ENCODE measurements at places on chromosomes 16 and 17.

DNA sequence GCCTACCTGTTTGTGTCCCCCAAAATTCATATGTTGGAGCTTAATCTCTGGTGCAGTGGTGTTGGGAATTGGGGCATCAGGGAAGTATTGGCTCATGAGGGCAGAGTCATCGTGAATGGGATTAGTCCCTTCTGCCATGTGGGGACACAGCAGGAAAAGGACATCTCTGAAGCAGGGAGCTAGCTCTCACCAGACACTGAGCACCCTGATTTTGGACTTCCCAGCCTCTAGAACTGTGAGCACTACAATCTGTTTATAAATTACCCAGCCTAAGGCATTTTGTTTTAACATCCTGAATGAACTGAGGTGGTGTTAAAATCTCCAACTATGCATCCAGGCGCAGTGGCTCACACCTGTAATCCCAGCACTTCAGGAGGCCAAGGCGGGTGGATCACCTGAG is 206.0 kb downstream of the SEC14L1 start:
- DNase-seq: no peak

- DNase-seq: no peak
These were observed 32.4 kb downstream of the MSI2 start for GRCh38 chr17:57288773-57289121.

- no peak for DNase-seq
These were observed 1.0 kb downstream of the SLC47A1 start for GRCh38 chr17:19534562-19535149.

GRCh38 chr16:48101069-48101674 is 54.6 kb downstream of the ABCC12 start:
- DNase-seq: no peak

- no peak for DNase-seq
These were observed 223.4 kb upstream of the TNRC6C start for GRCh38 chr17:77735081-77735565.

- no peak for DNase-seq
These were observed 806 bp downstream of the TBX21 start for GRCh38 chr17:47733674-47734410.

DNA sequence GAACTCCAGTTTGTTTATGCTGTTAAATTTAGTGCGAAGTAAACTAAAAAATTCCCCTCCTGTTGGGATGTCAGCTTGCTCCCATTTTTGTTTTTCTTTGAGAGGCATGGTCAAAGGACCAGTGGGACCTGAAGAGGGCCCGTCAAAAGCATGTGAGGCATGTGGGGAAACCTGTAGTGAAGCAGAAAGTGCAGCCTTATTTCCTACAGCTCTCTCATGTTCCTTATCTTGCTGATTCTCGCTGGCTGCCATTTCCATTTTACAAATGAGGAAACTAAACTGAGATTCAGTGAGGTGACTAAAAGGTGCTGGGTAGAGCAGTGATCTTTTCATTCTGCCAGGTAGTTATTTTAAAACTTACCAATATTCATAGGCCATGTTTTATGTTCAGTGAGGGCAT is 27.1 kb downstream of the EPN2 start:
- no peak for DNase-seq

- DNase-seq: no peak
These were observed 1.9 kb downstream of the NTN3 start for GRCh38 chr16:2472885-2473445.

- peak; percentile 14 for DNase-seq
These were observed 35.1 kb downstream of the DDX19A start for GRCh38 chr16:70381604-70382342.

DNA sequence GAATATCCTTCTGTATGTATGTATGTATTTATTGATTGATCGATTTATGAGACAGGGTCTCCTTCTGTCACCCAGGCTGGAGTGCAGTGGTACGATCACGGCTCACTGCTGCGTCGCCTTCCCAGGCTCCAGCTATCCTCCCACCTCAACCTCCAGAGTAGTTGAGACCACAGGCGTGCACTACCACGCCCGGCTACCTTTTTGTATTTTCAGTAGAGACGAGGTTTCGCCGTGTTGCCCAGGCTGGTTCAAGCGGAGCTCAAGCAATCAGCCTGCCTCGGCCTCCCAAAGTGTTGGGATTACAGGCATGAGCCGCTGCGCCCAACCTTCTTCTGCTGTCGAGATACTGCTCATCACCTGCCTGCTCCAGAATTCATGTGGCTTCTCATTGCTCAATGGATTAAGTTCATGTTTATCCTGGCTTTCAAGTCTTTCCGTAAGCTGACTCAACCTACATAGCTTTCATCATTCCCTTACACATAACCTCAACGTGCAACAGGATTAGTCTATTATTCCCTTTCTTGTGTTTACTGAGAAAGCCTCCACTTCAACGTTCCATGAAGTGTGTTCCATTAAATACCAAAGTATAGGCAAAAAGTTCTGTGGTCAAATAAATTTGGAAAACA is 13.6 kb downstream of the TAC4 start:
- DNase-seq: no peak

- no peak for DNase-seq
These were observed 469 bp upstream of the MSLN start for GRCh38 chr16:760065-760464.

- DNase-seq: no peak
These were observed 2.3 kb upstream of the KCNJ16 start for GRCh38 chr17:70072546-70073309.

DNA sequence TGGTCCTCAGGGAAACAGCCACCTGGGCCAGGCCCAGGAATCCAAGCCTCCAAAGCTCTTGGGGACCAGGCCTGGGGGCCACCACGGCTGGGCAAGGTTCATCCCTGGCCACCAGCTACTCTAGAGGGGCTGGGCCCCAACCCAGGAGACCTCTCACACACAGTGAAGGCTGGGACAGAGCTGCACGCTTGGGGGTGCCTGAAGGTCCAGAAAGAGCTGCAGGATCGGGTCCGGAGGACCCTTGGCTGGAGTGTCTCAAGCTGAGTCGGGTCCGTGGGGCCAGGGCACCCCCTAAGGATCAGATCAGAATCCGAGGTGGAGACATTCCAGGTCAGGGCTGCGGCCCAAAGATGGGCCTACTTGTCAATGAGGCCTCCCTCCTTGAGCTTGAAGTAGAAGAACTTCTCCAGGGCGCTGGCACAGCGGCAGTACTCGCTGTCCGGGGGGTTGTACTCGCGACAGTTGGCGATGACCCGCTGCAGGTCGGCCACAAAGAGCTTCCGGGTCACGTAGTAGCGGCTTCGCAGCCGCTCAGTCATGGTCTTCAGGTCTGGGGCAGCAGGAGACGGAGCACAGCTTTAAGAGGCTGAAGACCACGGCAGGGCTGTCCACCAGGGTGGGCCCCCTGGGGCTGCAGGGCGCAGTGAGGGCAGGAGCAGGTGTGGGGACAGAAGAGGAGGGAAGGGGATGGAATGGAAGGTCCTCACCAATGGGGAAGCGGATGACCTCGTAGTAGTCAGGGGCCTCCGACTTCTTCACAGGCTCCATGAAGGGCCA is 967 bp upstream of the DHX58 start:
- no peak for DNase-seq

GRCh38 chr16:85294810-85295508 is 182.7 kb upstream of the CIBAR2 start:
- no peak for DNase-seq

DNA sequence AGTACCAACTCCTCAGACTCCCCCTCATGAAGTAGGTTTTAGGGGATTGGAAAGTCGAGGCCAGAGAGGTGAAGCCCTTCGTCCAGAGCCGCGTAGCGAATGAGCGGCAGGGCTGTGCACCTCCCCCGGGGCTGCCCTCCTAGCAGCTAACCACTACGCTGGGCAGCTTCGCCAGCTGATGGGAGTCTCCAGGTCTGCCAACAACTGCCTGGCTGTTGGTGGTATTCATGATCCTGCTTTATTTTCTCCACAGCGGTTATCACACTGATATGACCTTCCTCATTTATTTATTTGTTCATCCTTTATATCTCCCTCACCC is 773 bp upstream of the NETO2 start:
- DNase-seq: no peak

- DNase-seq: no peak
These were observed 155.2 kb upstream of the PIRT start for GRCh38 chr17:10993126-10993525.

DNA sequence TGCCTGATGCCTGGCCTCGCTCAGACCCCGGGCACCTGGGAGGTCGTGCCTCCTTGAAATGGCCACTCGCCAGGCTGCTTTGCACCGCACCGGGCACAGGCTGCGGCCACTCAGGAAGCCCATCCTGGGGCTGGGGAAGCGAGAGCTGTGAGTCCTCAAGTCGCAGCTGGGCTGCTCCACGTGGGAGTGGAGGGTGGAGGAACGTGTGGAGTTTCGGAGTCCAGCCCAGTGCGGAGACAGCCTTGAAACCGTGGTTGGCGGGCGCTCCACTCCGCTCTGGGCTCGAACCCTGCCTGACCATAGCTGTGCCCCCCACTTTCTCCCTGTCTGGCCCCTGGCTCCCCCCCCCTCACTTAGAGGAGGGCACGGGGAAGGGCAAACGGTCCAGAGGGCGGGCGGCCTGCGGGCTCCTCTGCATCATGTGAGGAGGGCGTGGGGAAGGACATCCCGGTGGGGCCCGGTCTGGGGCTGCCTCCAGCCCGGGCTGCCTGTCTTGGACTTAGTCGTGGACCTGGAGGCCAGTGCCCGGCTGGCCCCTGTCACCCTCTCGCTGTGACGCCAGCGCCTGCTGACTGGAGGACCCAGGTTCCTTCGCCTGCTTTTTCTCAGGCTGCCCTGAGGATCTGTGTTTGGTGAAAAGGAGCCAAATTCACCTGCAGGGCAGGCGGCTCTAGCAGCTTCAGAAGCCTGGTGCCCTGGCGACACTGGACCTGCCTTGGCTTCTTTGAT is 2.5 kb downstream of the UBE2I start:
- no peak for DNase-seq

DNA sequence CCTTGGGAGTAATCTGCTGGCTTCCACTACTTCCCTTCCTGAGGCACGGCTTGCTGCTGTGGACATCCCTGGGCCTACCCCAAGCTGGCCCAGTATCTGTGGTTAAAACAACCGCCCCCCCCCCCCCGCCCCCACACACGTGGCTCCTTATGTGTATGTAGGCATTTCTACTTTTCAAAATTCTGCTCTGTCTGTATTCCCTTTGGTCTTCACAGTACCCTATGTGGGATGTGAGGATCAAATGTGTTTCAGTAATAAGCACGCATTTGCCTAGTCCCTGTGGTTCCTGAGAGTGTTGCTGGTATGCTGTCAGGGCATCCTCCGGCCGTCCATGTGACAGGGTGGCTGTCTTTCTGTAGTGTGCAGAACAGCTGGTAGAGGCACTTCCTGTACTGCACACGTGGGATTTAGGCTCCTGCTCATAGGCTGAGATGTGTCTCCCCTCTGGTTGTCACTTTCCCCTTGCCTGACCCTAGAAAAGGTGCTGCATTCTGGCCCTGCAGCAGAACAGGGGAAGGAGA is 2.2 kb downstream of the NT5M start:
- no peak for DNase-seq

DNA sequence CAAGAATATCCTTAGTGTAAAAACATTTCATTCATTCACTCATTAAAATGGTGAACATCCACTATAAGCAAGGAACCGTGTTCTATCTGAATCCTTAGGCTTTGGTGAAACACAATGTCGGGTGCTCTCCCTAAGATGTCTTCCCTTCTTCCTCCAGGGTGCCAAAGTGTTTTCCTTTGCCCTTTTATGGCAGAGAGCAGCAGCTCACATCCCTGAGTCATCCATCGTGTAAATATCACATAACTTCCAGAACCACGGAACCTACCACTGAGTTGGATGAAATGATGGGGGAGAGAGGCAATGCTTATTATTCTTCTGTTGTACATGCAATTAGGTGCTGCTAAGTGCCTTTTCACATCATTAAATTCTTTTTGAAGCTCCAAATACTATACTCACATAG is 50.2 kb downstream of the DNAH3 start:
- DNase-seq: no peak

DNA sequence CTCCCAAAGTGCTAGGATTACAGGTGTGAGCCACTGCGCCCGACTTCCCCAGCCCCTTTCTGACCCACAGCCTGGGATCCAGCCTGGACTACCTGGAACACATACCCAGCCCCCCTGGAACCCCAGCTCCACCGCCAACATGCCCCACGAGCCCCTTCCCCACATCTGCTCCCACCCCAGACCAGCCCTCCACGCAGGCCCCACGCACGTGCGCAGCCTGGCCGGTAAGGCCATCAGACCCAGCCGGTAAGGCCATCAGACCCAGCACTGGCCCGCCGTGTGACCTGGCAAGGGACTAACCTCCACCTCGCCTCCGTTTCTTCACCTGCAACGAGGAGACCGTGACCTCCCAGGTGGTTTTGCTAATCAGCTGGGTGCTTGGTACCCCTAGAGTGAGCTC is 46.5 kb downstream of the RPH3AL start:
- DNase-seq: no peak

DNA sequence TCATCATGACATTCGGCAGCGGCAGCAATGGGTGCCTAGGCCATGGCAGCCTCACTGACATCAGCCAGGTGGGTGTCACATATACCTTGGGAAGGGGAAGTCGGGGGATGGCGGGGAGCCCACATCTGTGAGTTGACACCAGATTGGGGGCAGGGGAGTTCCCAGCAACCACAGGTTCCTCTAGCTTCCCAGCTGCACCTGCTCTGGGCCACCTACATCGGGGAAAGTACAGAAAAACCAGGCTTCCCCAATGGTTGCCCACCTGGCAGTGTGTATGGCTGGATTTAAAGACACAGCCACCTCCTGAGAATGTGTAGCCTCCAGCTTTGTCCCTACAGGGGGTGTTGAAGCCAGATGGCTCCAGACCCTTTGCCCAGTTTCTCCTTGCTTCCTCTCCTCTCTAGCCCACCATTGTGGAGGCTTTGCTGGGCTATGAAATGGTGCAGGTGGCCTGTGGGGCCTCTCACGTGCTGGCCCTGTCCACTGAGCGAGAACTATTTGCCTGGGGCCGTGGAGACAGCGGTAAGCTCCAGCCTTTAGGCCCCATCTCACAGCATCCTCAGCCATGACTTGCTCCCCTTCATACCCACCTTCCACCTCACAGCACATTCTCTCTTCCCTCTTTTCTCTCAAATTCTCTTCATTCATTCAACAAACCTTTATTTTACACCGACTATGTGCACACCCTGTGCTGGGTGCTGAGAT is 5.0 kb upstream of the TRAF4 start:
- DNase-seq: no peak

GRCh38 chr16:57239107-57239506 is 6.0 kb upstream of the ARL2BP start:
- DNase-seq: no peak

DNA sequence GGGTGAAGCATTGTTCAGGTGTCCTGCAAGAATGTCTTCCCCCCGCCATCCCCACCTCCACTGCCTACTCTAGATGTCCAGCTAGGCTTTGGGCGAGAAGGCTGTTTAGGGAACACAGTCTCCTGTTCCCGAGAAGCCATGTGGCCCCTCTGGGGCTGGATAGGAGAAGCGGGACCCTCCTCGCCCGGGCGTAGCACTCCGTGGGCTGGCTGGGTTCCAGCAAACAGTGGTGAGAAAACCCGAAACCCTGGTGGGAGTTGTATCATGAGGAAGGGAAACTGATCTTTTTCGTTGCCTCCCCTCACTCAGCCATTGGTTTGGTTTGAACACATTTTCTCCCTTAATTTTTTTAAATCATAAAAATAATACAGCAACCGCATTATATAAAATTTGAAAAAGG is 56.6 kb downstream of the IRF8 start:
- no peak for DNase-seq

GRCh38 chr16:67951485-67951884 is 7.6 kb upstream of the LCAT start:
- DNase-seq: no peak

All from thoracic aorta (tissue), 2 donors.